Activated CD4-positive, CD25-positive, alpha-beta regulatory T cell treated with anti-CD3 and anti-CD28 coated beads, Interleukin-2, amount 50 U/mL, for 72 hours (primary cell): ENCODE measurements at places on chromosomes 16 and 17.

DNA sequence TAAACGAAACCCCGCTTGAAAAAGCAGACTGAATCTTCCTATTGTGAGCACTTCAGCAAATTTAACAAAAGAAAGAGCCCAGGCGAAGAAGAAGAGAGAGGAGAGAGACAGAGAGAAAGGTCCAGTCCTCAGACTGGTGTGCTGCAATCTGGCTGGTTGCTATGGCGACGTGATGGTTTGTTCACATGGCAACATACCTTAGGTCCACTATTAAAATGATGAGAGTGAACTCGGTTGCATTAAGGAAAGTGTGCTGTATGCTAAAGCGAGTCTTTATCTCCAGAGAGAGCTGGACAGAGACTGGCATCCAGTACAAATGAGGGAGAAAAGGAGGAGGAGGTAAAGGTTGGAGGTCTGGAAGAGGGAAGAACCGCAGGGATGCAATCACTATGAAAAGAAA is 271.8 kb upstream of the ZFHX3 start:
- DNase-seq = no peak

DNA sequence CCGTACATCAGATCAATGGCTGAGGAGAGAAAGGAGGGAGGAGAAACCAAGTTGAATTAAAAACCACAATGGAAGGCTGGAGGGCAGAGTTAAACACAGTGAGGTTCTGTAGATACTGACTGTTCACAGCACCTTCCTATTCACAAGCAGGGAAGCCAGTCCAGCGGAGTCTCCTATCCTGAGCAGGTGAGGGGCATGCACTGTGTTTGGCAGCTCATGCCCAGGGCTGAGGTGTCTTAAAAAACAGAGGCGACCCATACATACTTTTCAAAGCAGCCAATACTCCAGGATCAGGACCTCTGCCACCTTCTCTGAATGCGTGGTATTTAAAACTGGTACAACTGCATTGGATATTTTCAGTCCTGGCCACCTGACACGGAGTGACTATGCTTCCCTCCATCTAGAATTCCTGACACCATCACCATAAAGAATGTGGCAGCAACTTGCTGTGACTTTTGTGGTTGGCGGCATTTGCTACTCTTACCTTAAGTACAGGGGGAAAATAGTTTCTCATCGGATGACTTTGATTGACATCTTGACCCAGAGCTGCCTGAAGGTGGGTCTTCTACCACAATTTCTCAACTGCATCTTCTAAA is 21.5 kb downstream of the USP22 start:
- DNase-seq = no peak

DNA sequence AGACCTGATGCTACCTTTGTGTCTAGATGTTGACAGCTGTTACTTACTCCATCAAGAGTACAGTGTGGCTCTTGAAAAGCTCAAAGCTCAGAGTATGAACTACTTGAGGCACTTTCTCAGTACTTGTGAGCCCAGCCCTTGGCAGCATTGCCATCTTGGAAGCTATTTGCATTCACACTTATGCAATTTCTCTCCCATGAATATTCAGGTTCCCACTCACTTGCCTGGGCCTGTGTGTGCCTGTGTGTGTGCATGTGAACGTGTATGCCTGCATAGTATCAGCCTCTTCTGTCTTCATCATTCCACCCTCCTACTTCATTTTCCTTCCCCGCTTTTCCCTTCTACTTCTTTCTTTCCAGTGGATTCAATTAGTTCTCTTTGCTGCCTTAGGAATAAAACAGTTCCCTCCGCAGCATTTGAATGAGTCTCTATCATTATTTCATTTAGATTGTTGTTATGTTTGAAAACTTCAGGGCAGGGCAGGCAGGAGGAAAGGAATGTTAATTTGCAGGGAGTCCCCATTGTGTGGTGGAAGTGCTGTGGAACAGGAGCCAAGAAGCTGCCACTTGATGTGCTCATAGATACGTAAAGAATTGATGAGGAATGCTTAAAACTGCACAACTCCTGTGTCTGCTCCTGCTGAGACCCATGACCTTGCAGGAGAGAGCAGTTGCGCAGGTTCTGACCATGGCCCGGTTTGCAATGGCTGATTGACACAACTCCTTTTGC is 58.9 kb downstream of the HS3ST4 start:
- DNase-seq = no peak

- DNase-seq = no peak
These were observed 4.7 kb upstream of the IGSF6 start for GRCh38 chr16:21656795-21657768.

DNA sequence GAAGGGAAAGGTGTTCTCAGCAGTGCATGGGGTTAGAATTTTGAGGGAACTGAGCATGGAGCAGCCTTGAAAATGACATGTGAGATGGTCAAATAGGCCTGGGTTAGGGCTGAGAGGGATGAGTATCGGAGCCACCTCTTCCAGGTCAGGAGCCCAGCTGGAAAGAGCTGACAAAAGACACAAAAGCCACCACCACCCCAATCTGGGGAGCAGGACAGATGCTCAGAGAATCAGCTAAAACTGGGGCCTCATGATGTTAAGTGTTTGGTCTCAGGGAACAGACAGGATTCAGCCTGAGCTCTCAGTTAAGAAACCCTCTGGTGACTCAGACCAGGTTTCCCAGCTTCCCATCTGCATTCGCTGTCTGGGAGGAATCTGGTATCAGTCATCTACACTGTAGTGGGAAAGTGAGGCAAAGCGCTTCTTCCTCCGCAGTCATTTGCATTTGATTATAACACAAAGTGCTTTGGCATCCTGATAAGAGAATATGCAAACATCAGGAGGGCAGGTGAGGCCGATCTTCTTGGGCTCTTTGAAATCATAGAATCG is 2.6 kb downstream of the WNT9B start:
- DNase-seq = no peak

GRCh38 chr17:82861393-82861775 is 21.6 kb upstream of the ZNF750 start:
- no peak for DNase-seq

GRCh38 chr16:3520413-3520812 is 19.6 kb downstream of the CLUAP1 start:
- no peak for DNase-seq

DNA sequence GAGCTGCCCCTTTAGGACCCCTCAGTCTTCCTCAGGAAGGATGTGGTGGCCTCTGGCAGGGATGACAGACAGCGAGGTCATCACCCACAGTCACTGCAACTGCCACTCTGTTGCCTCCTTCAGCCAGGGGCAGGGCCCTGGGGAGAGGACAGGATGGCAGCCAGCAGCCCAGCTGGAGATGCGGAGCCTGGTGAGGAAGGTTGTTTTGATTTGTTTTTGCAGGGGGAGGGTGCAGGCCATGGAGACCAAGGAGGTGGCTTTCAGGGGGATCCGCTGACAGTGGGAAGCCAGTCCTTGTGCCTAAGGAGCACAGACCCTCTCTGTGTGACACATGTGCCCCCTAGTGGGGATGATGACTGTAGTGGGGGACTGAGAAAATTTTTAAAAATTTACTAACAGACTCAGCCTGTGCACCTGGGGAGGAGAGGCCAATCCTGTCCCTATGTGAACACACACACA is 7.4 kb downstream of the PRCD start:
- DNase-seq = no peak

GRCh38 chr17:72338847-72339790 is 218.3 kb downstream of the SOX9 start:
- no peak for DNase-seq

- DNase-seq = no peak
These were observed 32.4 kb downstream of the XPO6 start for GRCh38 chr16:28179354-28179753.

GRCh38 chr17:29407856-29408255 is 17.7 kb downstream of the TAOK1 start:
- DNase-seq = no peak

- peak; percentile 65 for DNase-seq
These were observed 22.2 kb downstream of the TRPV3 start for GRCh38 chr17:3535253-3535995.

GRCh38 chr17:30068465-30068864 is 48.2 kb upstream of the NSRP1 start:
- no peak for DNase-seq

DNA sequence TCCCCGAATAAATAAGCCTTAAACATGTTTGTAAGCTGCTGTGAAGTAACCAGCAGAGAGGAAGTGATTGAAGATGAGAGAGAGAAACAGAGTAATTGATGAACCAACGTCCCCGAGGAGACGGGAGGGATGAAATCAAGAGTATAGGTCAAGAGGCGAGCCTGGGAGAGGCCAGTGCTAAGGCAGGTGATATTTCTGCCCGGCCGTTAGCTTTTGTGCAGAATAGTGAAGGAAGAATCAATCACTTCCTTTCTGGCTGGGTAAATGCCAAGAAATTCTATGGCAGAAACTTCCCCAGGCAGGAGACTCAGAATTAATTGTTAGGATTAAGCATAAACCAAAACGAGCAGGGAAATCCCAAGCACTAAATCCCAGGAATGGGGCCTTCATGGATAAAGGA is 273.8 kb downstream of the CDH13 start:
- no peak for DNase-seq

DNA sequence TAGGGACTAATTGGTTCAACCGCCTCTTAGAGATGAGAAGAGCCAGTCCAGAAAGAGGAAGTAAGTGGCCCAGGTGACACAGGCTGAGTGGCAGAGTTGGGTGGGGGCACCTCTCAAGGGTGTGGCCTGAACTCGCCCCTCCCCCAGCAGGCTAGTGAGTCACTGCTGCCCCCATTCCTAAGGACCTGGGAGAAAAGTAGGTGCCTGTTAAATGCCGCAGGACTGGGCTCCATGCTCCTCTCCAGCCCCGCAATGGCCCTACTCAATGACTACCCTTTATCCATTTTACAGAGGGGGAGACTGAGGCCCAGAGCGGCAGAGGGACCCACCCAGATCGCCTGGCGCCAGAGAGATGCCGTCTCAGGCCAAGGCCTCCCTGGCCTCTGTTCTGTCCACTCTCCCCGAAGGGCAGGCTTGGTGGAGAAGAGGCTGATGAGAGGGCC is 8.1 kb downstream of the TMEM235 start:
- no peak for DNase-seq

DNA sequence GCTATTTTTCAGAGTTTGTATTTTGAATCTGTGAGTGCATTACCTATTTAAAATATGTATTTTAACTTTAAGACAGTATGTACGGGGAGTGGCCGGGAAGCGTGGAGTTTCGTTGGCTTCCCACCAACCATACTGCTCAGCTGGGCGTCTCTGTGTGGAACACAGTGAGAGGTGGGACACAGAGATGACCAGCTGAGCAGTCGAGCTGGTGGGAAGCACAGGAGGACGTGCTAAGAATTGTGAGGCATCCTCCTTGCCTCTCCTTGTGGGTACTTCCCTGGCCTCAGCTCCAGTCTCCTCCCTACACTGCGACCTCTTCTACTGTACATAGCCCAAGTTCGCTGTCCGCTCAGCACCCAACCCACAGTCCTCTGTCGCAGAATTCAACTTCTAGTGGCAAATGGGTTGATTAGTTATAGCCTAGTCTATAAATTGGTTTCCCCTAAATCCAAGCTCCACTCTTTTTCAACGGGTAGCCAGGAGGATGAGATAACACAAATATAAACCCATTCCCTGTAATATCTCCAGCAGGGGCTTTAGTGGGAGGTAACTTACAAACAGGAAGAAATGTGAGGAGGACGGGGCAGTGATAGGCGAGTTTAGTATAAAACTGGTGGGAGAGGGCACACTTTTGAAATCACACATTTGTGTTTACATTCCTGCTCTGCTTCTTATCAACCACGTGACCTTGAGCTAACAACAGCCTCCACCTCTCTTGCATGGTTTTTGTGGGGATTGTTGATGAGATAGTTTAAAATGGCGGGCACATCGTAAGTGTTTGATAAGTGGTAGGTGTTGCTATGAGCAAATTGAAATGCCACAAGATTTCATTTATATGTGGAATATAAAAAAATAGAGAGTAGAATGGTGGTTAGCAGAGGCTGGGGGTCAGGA is 211.9 kb upstream of the HS3ST3A1 start:
- DNase-seq = no peak

DNA sequence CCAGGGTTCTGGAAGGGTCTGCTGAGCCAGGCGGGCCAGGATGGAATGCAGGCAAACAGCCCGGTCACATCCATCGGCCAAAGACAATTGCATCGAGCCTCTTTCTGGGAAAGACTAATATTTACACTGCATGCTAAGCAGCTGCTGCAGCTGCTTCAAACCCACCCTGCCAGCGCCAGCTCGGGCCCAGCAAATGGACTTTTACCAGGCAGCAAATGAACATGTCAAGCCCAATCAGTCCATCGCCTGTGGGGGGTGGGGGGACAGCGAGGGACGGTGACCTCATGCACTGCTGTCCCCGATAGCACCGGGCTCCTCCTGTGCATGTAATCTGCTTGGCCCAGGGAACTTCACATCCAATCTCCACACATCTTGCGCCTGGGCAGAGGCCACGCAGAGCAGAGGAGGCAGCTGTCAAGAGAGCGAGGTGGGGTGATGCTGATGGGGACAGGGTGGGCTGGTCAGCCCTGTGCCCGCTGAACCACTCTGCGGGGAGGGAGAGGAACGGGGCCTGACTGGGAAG is 39.4 kb upstream of the CDH5 start:
- DNase-seq = no peak

- DNase-seq = no peak
These were observed 26.3 kb upstream of the ABCA3 start for GRCh38 chr16:2366660-2367309.

DNA sequence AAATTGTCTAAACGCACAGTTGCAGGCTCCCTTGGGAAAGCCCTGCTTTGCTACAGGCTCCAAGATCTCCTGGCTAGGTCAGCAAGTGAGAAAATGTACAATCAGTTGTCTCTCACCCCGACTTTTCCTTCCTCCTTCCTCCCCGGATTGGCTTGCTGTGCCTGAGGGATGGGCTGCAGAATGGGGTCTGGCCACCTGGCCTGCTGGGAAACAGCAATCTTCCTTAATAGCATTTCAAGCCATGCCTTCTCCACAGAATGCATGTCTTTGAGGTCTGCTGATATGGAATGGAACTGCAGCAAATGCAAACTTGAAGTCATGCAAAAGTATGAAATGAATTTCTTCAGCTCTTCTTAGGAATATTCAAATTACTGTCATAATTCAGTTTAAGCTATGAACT is 42.9 kb upstream of the SLFN13 start:
- DNase-seq = no peak

DNA sequence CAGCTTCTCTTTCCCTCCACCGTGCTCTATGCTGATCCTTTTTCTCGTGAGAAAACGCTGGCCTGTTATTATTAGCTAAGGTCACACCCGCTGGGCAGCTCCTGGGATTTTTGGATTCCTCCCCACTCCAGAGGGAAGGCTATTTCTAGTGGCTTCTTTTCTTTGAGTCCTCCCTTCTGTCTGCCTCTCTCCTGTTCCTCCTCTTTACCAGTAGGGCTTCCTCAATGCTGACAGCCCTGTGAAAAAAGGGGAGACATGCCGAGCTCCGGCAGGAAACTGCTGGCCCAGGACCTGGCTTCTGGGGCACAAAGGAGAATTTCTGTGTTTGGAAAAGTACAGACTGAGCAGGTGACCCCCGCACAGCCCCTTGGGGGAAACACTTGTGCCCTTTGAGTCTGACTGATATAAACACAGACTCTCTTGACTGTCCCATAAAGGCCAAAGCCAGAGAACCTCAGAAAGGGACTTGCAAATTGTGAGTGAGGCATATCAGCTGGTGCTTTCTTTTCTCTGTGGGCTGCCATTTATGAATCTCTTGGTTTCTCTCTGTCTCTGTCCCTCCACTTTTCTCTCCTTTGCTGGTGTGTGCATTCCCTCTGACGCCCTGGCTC is 14.0 kb upstream of the RNF135 start:
- DNase-seq = no peak

GRCh38 chr17:47230864-47231263 is 21.7 kb downstream of the MYL4 start:
- no peak for DNase-seq
